Panc1 (cell line): ENCODE measurements at places on chromosomes 11 and 22.

GRCh38 chr11:103228807-103229206 lies 119.6 kb downstream of the DYNC2H1 start:
- no peak for DNase-seq

GRCh38 chr22:16601437-16602223 lies 9.0 kb upstream of the CCT8L2 start:
- no peak for DNase-seq

- DNase-seq = peak; percentile 25
These were observed 79.1 kb upstream of the LMO2 start for GRCh38 chr11:33970984-33971466.

- no peak for DNase-seq
These were observed 115.8 kb upstream of the FGF3 start for GRCh38 chr11:69934861-69935494.

GRCh38 chr11:44537679-44538078 lies 27.8 kb upstream of the CD82 start:
- DNase-seq = no peak

DNA sequence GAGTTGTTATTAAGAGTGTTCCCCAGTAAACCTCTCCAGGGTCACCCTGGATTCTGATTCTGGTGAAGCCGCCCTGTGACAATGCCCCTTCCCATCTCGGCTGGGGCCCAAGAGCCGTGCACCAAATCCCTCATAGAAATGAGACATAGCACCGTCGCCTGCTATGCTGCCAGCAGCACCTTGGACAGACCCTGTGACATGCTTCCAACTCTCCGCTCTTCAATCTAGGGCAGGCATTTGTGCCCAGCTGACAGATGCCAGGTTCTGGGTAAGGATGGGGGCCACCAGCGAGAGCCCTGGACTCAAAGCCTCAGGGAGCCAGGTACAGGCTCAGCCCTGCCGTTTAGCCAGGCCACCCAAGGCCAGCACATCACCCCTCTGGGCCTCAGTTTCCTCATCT lies 55.8 kb upstream of the TCF20 start:
- no peak for DNase-seq

DNA sequence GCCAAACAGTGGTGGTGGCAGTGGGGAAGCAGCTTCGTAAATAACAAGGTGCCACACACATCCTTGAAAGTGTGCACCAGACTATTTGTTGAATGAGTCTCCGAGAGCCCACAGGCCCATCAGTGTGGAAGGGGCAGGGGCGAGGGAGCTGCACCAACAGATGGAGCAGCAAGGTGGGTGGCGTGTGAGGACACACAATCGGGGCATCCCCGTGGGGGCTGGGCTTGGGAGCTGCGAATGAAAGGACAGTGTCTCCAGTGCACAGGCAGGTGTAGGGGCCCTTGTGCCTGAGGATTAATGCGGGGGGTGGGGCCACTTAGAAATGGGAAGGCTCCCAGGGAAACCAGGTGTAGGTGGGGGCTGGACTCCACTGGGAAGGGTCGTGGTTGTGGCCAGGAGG lies 2.8 kb downstream of the NRXN2 start:
- no peak for DNase-seq

- DNase-seq = no peak
These were observed 2.6 kb upstream of the MS4A10 start for GRCh38 chr11:60782393-60783140.

- peak; percentile 42 for DNase-seq
These were observed 40.8 kb downstream of the TBC1D22A start for GRCh38 chr22:46803031-46803880.

DNA sequence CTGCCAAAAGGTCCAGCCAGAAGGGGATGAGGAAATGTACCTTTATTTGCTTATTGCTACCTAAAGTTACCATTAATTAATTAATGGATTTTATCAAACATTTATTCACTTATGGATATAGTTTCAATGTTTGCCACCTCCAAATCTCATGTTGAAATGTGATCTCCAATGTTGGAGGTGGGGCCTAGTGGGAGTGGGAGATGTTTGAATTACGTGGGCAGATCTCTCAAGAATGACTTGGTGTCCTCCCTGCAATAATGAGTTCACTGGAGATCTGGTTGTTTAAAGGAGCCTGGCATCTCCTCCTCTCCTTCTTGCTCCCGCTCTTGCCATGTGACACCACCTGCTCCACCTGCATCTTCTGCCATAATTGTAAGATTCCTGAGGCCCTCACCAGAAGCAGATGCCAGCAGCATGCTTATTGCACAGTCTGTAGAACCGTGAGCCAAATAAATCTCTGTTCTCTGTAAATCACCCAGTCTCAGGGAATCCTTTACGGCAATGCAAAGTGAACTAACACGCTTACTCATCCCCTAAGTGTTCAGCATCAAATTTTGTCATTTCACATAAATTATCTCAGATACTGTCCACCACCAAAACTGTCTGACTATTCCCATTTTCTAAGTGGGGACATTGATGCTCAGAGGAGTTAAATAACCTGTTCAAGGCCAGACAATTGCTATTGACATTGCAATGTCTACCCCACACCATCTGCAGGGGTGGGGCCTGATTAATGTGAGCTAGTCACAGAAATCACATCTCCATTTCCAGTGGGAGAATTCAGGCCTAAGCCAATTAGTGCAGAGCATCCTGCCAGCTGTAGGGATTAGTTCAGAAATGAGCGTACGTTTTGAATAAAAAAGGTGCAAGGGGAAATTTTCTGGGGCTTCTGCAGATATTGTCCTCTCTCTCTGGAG lies 51.6 kb upstream of the SYN3 start:
- DNase-seq = no peak

GRCh38 chr11:1012740-1013630 lies 23.5 kb downstream of the MUC6 start:
- DNase-seq = no peak

GRCh38 chr22:19750507-19751490 lies 9.8 kb upstream of the TBX1 start:
- no peak for DNase-seq

GRCh38 chr11:62538470-62539237 lies 8.0 kb downstream of the AHNAK start:
- DNase-seq = no peak

DNA sequence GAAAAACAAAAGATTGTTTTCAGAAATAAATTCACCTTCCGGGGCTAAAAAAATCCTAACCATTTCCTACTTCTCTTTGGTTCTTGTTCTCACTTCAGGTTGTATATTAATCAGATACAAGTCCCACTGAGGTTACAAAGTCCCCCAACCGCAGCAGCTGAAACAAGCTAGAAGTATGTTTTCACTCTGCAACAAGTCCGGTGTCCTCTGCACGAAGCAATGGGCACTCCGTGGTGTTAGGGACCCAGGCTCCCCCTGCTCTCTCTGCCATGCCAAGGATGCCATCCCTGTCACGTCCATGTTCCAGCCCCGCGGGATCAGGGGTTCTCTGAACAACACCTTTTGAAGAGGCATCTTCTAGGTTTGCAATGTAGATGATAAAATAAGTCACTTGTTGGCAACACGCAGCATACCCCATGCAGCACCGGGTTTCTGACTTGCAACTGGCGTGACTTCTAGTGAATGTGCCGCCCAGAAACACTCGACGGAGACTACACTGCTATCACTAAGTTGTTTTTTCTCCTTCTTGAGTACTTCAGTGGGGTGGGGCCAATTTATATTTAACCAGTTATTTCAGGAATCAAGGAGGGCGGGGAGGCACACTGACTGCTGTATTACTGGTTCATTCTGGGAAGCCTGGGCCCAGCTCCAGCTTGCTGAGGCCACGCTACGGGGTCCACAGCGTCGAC lies 25.4 kb upstream of the GSTP1 start:
- DNase-seq = no peak

- no peak for DNase-seq
These were observed 28.1 kb downstream of the FGF4 start for GRCh38 chr11:69746752-69747742.

DNA sequence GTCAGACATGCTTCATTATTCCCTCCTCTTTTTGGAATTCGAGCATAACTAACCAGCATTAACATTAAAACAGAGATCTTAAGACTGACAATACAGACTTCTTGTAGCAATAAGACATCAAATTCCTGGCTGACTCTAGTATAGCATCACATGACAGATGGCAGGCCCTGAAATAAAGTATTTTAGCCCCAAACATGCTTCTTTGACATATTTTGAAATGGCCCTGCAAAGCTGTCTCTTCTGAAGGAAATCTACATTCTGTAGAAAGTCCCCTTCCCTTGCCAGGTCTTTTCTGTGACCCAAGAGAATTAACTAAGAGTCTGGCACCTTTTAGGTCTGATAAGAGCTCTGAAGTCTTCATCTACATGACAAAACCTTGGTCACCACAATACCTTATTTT lies 38.5 kb upstream of the GNAZ start:
- DNase-seq = no peak

DNA sequence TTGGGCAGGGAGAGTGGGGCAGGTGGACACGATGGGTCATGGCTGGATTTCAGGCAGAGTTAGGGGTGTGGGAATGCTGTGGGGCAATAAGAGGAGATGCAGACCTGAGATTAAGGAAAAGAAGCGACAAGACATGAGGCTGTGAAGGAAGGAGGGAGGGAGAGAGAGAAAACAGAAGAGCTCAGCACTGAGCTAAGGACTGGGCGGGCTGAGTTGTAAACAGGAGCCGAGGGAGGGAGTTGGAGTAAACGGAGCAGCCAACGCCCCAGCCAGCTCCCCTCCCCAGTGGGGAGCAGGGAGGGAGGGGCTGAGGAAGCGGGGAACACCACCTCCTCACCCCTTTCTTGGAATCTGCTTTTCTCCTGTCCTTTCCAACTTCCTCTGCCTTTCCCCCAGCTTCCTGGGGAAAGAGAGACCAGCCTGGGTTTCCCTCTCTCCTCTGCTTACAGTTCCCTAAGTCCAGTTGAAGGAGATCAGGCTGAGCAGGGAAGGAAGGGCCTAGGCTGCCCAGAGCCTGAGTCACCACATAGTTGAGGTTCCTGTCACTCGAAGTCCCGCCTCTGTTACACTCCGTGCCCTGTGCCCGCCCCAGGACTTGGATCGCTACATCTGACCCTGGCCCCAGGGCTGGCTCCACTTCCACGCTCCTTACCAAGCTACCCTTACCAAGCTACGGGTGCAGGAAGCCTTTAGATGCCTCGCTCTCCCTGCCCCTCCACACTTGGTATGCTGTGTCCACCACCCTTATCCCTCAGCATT lies 6.7 kb upstream of the AHNAK start:
- DNase-seq = peak; percentile 87

DNA sequence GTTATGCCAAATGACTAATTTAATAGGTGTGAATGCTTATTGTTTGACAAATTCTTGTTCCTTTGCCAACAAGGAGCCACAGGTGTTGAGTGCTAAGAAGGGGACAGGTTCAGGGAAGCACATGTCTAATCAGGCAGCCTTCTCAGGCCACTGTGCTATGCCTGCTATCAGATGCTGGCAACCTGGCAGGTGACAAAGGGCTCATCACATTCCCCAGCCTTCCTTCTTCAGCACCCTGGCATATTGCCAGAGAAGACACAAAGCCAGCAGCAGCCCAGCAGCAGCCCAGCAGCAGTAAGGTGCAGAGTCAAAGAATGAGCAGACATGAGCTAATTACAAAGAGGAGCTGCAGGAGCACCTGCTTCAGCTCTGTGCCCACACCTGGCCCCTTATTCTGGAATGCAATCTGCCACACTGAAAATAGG lies 68.2 kb downstream of the GUCY1A2 start:
- no peak for DNase-seq

DNA sequence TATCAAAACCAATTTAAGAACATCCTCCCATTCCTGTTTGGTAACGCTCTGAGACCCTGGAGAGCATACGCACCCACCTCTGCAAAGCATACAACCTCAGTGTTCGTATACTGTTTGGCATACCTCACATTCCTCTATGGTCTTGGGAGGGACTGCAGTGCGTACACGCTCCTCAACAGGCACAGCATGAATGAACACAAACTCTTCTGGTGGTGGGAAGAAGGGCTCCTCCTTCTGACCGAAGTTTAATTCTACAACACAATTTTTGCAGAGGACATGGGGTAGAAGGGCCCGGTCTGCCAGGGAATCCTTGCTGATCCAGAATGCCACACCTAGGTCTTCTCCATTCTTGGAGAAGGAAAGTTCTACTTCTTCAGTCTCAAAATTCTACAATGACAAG lies 5.3 kb downstream of the HNRNPUL2 start:
- no peak for DNase-seq

DNA sequence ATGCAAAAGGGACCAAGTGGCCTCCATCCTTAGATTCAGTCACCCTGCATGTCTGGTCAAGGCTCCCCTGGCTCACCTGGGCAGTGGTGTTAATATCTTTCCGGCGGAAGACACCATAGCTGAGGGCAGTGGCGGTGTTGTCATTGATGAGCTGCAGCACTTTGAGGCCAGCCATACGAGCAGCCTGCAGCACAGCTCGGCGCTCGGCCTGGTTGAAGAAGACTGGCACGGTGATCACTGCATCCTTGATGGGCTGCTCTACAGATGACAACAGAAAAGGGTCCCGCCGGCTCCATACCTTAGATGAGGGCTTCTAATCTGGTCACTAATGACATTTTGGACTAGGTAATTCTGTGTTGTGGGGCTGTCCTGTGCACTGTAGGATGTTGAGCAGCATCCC lies 2.6 kb downstream of the HYOU1 start:
- DNase-seq = no peak

- DNase-seq = no peak
These were observed 10.2 kb upstream of the NECTIN1 start for GRCh38 chr11:119739021-119739703.

GRCh38 chr11:95674657-95675358 lies 114.8 kb downstream of the FAM76B start:
- DNase-seq = no peak

GRCh38 chr11:125724125-125724524 lies 22.0 kb upstream of the PATE1 start:
- DNase-seq = no peak

GRCh38 chr22:46075764-46076531 lies 74.4 kb upstream of the PPARA start:
- no peak for DNase-seq

DNA sequence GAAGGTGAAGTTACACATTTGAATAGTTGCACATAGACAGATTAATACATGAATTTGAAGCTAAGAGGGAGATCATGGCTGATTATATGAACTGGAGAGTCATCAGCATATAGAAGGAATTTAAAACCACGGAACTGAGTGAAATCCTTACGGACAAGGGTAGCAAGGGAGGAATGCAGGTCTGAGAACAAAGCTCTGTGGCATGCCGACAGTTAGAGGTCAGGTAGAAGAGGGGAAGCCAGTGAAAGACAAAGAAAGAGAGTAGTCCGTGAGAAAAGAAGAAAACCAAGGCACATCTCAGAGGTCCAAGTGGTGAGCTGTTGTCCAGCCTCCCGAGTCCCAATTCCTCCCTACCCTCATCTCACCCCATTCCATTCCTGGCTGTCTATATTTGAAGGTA lies 11.8 kb upstream of the SYT9 start:
- DNase-seq = no peak

GRCh38 chr22:42961810-42962209 lies 53.1 kb downstream of the PACSIN2 start:
- no peak for DNase-seq
